Liver (tissue), 10 donors: ENCODE measurements at places on chromosomes 16 and 17. TPM values are rescaled to one million over a fixed set of nuclear protein-coding genes. Genes with fewer than 3 reads are reported as not detected.

DNA sequence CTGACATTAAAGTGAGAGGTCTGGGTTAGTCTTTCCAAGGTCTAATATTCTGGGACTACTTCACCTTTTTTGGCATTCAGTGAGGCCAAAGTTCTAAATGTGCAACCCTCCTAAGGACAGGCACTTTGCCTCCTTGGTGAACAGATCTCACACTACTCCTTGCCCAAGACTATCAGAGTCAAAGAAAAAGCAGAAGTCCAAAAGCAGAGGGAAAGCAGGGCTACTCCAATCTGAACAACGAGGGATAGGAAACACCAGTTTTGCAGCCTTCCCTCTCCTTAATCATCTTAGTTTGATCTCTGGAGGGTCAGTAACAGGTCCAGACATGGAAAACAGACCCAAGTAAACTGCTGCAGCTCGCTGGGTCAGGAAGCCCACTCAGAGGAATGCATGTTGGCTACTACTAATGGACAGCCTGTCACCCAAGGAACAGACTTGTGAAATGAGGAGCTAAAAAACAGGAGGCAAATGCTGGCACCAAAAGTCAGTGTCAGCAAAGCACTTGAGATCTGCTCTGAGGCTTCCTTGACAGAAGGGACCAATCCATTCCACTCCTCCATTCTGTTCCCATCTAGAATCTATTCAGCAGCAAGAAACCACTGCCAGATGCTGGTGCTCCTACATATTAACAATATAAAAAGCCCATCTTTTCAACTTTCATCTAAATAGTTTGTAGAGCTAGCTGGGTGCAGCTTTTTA, 29.9 kb downstream of the DCUN1D3 start:
- no peak for DNase-seq

- no peak for DNase-seq
Observed at GRCh38 chr17:32863559-32863958, 13.4 kb downstream of the MYO1D start.

The CCL23 gene
- 24.4 TPM for polyA plus RNA-seq

The FZD2 gene
- not detected for polyA plus RNA-seq

DNA sequence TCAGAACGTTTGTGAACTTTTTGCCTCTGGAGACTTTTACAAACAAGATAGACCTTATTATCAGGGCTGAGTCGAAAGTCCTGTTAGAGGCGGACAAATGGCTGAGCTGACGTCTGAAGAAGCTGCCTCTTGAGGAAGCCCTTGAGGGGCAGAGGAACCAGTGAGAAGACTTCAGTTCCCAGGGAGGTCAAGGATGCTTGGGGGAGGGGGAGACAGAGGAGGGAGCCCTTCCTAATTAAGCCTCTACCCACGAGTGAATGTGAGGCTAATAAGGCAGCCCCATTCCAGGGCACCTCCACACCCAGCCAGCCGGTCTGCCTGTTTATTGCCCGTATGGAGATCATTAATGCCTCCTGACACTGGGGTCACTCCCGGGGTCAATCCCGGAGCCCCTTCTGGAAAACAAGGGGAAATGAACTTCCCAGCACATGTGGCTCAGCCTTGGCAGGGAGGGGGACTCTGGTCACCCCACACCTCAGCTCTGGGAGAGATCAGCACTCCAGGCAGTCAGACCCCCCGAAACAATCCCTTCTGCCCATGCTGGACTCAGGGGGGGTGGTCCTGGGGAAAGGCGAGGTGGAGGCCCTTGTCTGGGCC, 9.2 kb upstream of the TBX4 start:
- no peak for DNase-seq

- DNase-seq: no peak
Observed at GRCh38 chr17:78237401-78238012, 6.1 kb downstream of the TMEM235 start.

DNA sequence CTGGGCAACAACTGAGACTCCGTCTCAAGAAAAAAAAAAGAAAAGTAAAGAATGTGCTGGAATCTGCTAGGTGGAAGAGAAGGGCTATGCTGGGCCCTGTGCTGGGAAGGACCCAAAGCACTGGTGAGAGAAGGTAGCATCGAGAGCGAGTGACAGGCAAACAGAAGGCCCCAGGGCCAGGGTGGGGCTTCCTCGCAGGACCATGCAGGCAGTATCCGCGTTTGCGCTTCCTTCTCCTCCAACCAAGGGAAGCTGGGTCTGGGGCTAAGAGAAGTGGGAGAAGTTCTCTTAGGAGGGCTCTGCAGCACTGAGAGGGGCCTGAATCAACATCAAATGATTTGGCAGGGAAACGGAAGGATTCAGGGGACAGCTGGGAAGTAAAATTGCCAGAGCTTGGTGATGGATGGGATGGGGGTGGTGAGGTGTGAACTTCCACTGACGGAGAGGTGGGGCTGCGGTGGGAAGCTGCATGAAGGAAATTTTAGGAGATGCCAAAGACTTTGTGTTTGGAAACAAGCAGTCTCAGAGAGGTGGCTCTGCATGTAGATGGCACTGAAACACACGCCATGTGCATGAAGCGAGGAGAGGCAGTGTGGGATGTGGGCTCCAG, 5.2 kb upstream of the ECI1 start:
- DNase-seq: no peak

The CTRB2 gene
- not detected for polyA plus RNA-seq

GRCh38 chr17:39281806-39282205, 56.1 kb upstream of the STAC2 start:
- no peak for DNase-seq

DNA sequence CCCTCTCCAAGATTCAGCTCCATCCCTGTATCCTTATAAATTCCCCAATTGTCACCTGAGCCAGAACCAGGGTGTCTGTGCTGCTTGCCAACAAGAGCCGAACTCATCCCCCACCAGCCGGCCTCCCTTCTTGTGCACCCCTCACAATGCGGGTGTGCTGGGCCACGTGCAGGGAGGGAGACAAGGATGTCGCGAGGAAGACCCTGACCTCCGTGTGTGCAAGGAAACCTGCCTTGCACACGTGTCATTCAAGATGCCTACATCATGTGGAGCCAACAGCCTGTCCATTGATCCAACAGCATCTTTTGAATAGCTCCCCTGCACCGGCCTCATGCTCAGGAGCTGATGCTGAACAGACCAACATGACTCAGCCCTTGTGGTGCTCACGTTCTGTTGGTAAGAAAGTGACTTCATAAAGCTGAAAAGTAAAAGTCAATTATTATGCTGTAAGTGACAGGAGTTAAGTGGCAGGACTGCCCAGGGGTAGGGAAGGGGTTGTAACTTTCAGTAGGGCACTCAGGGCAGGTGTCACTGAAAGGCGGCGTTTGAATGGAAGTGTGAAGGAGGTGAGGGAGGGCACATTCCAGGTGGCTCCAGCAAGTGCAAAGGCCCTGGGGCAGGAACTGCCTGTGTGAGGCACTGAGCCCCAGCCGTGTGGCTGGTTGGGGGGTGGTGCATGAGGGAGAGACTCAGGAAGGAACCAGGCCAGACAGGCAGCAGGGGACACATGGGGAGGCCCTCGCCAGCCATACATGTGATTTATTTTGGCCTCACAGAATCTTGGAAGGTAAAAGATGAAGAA, 302.2 kb downstream of the FOXL1 start:
- no peak for DNase-seq

The KRTAP9-4 gene
- not detected for polyA plus RNA-seq

- peak; percentile 77 for DNase-seq
Observed at GRCh38 chr16:88533932-88534637, 36.1 kb upstream of the ZC3H18 start.

GRCh38 chr16:62963846-62964245, 927.6 kb upstream of the CDH8 start:
- no peak for DNase-seq

DNA sequence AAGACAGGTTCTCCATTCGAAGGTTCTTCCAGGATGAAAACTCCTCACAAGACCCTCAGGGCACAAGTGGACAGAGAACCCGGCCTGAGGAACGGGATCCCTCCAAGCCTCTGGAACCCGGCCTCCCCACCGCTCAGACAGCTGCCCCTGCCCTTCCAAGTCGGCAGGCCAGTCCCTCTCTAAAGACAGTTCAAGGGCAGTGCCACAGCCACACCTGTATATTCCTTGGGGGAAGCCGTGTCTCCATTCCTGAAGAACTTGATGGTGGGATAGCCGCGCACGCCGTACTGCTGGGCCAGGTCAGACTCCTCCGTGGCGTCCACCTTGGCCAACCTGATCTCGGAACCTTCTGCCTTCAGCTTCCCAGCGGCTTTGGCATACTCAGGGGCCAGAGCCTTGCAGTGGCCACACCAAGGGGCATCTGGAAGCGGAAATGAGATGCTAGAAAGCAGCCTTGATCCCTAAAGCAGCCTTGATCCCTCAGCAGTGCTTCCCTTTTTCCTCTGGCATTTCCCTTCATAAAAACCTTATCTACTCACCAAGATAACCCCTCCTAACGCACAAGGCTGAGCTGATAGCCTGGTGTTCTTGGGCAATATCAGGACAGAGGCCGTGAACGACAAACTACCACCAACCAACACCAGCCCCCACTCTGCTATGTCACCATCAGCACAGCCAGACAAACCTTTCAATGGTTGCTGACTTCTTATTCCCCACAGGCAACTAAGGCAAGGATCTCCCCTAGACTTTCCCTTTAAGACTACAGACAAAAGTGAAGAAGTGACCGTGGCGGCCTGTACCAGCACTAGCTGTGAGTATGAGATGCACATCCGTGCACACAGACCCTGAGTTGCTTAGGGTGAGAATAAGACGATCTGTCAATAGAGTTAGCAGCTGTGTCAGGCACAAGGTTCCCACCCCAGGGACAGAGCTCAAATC, 1.1 kb downstream of the P4HB start:
- DNase-seq: no peak

DNA sequence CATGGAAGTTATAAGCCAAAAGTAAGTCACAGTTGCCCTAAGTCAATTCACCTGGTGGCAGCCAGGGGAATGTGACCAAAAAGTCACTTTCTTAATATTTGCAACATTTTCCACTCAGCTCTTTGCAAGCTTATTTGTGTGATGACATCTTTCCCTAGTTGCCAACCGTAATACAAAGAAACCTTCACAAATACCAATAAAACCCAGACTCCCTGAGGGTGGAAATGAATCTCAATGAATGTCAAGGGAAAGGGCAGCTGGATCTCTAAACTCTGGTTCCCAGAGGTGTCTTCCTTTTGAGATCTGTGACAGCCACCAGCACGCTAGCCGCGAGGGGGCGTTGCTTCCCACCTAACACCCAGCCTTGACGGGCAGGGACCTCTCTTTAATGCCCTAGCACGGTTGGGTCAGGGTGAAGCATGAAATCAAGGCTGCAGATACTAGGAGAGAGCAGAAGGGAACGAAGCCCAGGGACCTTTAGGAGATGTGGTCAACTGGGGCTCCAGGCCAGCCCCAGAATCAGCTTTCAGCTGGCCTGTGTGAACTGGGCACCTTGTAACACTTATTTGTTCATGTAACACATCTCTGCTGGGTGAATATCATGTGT, 82.2 kb downstream of the CMC2 start:
- peak; percentile 69 for DNase-seq

DNA sequence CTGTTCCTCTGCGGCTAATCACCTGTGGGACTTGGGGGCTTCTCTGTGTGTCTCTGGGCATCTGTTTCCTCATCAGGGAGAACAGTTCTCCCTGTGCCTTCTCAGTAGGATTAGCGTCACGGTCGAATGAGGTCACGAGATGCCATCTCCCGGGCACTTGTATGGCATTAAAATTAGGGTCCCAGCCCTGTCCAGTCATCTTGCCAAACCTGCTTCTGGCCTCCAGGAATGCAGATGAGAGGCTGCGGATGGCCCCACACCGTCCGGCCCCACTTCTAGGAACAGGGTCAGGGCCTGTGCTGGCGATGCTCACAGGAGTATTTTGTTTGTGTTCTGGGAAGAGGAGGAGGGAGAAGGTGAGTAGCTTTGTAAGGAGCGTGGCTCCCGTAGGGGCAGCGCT, 58.5 kb downstream of the OR1D5 start:
- no peak for DNase-seq

DNA sequence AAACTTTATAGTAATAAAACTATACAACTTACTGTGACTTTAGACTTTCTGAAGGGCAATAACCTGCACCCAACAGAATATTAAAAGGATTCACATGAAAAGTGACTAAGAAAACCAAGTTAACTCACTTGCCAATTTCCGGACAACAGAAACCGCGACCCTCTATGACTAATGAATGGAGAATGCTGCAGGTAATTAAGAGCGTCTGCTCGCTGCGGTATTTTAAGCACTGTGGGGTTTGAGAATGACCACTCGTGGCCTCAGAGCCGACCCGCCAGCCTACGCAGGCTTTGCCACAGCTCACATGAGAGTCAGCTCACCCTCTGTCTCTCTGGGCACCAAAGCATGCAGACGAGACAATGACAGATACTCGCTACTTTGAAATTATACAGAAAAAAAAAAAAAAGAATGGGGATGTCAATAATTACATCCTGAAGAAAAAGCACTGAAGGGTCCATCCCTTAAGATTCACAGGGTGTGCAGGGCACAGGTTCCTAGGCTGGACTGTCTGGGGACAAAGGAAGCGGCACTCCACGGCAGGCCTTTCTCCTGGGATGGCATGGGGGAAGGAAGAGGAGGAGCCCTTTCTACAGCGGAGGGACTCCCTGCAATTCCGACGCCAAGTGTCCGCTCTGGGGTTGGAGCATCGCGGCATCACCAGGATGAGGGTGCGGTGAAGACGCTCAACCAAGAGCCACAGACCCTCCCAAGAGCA, 35.0 kb downstream of the ZCCHC14 start:
- DNase-seq: no peak

- DNase-seq: no peak
Observed at GRCh38 chr16:87417528-87417910, 25.4 kb downstream of the MAP1LC3B start.

- DNase-seq: no peak
Observed at GRCh38 chr17:35089586-35090296, 26.2 kb upstream of the RFFL start.

DNA sequence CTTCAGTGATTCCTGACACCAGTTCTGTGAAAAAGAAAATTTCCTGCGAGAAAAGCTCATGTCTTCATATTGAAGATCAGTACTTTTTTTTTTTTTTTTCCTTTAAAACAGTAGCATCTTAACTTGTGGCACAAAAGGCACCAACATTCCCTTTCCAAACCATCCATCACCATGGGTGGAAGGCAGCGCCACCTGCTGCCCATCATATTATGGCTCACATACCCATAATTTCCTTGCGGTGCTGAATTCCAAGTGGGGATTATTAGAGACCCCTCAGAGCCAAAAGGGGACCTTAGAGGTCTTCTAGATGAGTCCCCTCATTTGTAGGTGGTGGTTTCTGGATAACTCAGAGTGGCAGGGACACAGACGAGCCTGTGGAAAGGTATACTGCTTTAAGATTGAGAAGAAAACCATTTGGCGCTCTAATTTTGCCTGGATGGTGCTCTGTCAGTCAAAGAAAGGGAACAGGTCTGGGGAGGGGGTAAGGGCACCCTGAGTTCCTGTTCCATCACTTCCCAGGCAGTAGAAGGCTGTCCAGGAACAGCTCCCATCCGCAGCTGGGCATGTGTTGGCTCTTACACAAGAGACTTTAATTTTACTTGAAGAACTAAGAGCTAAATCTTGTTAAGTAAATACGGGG, 7.9 kb upstream of the SOST start:
- DNase-seq: peak; percentile 56

The SLFN14 gene
- not detected for polyA plus RNA-seq

- DNase-seq: no peak
Observed at GRCh38 chr16:85357924-85358505, 245.7 kb upstream of the CIBAR2 start.
